Activated CD8-positive, alpha-beta T cell treated with anti-CD3 and anti-CD28 coated beads for 36 hours (primary cell): ENCODE measurements at places on chromosomes 7 and 10. TPM values are rescaled to one million over a fixed set of nuclear protein-coding genes. Genes with fewer than 3 reads are reported as not detected.

DNA sequence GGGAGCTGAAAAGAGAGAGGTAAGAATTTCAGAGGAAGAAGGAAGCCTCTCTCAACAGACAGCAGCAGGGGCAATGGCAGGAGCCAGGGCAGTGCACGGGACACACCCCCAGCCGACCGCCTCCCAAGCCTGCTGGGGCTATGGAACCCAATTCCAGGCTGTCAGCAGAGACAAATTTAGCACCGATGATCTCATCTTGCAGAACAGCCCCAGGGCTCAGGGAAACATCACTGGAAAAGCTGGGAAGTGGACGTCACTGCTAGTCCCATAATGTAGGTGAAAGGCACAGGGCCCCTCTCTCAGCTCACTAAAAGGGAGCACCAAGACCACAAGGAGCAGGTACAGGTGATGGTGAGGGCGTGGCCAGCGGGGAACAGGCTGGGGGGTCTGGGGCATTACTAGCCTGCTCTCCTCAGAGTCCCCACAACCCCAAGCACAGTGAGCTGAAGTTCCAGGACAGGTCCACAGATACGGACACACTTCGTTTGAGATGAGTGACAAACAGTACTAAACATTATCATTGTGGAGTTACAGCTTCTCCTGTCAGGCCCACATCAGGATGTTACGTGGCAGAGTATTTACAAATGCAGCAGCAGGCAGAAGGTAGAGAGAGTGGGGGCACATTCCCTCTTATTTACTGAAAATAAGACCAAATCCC lies 103.7 kb downstream of the PLXNA4 start:
- DNase-seq, result no peak

DNA sequence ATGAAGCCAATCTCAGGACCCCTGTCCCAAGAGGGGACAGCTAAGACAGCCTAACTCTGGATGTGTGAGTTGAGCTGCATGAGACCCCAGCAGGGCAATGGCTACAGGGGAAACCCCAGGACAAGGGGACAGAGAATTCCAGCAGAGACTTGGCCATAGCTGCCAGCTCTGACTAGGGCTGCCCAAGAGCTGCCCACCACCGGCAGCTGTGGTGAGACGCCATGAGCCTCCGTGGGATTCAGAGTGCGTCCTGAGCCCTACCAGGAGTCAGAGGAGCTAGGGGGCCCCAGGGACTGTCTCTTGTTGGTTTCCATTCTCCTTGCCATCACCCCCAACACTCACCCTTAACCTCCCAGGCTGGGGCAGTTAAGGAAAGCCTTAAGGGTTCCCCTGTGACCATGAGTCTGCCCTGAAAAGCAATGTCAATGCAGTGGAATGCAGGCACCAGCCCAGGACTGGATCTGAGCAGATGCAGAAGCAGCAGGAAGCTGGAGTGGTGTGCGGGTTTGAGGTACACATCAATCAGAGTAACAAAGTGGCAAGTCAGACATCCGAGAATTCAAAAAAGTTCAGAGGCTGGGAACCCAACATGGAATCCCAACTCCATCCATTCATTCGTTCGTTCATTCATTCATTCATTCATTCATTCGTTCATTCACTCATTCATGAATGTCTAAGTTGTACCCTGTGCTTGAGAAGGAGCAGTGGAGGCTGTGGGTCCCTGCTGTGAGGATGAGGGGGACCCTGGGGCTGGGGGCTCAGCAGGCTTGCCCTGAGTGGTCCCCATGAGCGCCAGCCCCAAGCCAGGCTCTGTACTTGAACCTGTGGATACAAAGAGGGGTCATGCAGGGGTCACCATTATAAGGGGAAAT lies 52.9 kb downstream of the C10orf120 start:
- DNase-seq, result no peak

DNA sequence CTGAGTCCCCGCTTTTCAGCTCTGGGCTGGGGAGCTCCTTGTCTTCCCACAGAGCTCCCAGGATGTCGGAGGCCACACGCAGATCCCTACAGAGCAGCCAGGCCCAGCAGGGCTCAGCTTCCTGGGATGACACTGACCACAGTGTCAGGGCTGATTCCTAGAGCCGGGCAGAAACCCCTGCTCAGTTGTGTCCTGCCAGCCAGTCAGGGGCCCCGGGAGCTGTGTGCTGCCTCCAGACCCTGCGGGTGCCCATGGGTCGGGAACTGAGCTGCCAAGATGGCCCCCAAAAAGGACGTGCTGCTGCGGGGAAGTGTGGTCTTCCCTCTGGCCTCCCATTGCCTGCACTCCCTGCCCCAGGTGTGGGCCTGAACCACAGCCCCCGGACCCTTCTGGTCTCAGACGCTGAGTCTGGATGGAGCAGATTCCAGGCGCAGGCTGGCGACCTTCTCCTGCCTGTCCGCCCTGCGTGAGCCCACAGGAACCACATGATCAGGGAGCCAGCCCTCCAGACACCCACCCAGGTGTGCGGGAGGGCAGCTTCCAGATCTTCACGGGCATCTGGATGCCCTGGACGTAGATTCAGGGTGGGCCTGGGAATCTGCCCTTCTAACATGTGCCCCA lies 217.4 kb downstream of the MAD1L1 start:
- no peak for DNase-seq

GRCh38 chr10:70381471-70382421 lies 679 bp downstream of the LRRC20 start:
- DNase-seq, result peak; percentile 51

Gene COX19
- total RNA-seq, result 18.0 TPM

- DNase-seq, result no peak
Observed at GRCh38 chr10:128519581-128519980, 393.4 kb upstream of the MKI67 start.
